ENCODE measurements at places on chromosomes 2 and 18. TPM values are rescaled to one million over a fixed set of nuclear protein-coding genes. Genes with fewer than 3 reads are reported as not detected.

DCDC2C gene
- not detected for total RNA-seq

CRYGD gene
- not detected for total RNA-seq

TFCP2L1 gene
- not detected for total RNA-seq

COL4A3 gene
- total RNA-seq = not detected

SULT1C2 gene
- not detected for total RNA-seq

TLX2 gene
- total RNA-seq = not detected

SERPINB8 gene
- total RNA-seq = 18.3 TPM

ZNF385B gene
- total RNA-seq = not detected

Measured in glomerular endothelial cell (primary cell).